NCI-H1092 treated with DMSO at 0.1 percent for 48 hours (cell line): ENCODE measurements at places on chromosomes 2 and 18.

- DNase-seq, result no peak
Observed at GRCh38 chr2:58939388-58939787, 698.3 kb upstream of the FANCL start.

DNA sequence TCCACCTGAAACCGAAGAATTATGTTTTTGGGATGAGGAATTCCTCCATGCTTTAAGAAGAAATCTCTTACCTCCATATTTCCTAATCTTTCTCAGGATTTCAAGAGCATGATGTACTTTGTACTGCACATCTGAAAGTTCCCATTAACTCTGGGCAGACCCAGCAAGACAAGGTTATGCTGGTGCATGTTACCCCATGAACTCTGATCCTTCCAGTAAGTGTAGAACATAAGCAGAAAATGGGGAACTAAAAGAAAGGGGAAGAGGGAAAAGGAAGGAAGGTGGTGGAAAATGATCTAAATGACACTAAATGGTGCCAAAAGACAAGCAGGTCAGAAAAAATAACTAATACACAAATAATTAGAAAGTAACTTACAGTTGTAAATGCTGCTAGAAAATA lies 50.7 kb downstream of the STRN start:
- no peak for DNase-seq

DNA sequence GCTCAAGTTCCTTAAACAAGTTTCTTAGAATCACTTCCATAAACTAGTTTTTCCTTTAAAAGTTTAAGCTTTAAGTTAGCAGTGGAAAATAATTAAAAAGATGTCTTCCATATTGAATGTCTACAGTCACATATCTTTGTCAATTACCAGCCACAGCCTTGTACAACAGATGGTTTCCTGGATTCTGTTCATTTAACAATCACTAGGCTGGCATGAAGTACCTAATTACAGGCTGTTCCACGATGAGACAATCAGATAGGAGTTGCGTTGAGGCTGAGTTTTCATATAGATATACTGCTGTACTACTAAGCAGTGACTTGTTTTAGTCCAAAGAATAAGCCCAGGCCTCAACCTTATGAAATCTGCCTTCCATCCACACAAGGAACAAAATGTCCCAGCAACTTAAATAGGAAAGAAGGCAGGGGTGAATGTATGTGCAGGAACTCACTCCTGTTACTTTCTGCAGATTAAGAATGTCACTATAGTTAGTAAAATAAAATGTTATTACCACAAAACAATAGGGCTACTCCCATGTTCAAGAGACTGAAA lies 131.0 kb downstream of the ZAP70 start:
- DNase-seq, result no peak

DNA sequence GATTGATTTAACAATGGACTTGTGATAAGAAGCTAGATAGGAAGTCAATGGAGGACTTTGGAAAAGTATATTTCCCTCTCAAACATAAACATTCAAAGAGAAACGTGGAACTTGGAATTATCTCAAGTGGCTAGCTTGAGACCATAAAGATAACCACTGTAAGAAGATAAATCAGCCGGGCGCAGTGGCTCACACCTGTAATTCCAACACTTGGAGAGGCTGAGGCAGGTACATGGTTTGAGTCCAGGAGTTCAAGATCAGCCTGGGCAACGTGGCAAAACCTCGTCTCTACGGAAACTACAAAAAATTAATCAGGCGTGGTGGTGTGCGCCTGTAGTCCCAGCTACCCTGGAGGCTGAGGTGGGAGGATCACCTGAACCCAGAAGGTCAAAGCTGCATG lies 405.9 kb upstream of the ACVR2A start:
- DNase-seq, result no peak

DNA sequence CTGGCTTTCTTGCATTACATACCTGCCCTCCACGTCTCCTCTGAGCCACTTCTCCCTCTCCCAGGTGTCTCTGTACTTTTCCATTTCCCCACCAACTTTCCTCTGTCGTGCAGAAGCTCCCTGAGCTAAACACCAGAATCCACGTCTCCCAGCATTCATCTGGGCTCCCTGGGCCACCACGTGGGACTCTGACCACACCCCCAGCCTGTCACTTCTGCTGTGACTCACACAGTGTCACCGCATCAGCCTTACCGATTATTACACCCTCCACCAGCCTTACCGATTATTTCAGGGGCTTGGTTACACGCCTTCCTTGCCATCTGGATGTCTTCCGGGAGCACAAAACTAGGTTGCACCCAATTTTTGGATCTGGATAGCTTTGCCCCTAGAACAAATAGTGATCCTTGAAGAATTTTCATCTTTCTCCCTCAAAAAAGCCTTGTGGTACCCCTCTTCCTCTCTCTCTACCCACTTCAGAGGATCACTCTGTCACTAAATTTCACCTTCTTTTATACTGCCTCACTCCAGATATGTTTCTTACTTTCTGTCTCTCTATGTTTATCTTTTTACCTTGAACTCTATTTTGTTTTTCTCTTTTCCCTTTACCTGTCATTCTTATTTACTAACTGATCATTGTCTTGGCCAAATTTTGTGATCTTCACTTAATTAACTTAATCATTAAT lies 136.9 kb upstream of the CAB39 start:
- DNase-seq, result no peak

DNA sequence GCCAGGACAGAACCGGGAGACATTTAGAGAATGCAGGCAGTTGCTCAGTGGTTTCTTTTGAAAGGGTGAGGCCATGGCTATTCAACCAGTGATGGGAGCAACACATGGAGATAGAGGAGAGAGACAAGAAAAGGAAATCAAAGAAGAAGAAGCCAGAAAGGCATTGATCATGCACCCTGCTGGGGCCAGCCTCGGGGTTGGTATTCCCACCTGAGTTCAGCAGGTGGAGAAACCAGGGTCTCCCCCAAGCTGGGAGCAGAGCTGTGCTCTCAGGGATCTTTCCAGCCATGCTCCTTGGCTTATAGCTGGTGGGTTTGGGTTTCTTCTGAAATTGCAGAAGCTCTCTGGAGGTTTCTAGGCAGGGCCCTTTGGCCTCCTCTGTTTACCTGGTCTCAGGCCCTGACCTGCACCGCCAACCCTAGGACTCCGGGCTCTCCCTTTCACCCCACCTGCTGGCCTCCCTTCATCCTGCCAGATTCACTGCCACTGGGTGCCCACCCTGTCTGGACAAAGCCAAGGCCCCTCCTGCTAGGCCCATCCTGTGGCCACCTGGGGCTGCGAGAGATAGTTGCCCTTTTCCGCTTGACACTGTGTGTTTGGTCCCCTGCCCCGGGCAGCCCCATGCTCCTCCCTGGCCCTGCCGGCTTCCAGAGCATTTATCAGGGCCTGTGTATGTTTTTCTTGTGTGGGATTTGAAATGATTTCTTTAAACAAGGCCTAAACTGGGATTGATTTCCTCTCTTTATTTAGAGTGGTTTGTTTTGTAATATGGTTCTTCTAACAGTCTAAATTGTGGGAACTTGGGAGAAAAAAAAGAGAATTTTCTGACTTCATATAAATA lies 126.7 kb downstream of the DDX1 start:
- DNase-seq, result no peak

- no peak for DNase-seq
Observed at GRCh38 chr2:234146087-234146826, 95.8 kb downstream of the SPP2 start.

DNA sequence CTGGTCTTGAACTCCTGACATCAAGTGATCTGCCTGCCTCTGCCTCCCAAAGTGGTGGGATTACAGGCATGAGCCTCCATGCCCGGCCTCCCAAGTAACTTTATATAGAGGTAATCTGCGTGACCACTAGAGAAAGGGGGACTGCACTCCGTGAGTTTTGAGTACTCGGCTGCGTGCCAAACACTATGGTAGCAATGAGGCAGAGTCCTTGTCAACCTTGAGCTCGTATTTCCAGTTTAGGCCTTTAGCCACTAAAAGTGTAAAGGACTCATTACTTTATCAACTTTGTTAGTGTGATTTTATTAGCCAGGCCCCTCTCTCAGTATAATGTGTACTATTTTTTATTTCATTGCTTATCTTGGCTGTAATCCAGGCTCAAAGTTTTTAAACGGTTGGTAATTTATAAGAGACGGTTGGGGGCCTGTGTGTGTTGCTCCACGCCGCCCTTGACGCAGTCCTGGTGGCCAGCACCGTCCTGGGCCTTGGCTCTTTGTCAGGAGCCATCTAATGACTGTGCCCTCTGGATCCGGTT lies 56.2 kb downstream of the ZCCHC2 start:
- DNase-seq, result no peak

DNA sequence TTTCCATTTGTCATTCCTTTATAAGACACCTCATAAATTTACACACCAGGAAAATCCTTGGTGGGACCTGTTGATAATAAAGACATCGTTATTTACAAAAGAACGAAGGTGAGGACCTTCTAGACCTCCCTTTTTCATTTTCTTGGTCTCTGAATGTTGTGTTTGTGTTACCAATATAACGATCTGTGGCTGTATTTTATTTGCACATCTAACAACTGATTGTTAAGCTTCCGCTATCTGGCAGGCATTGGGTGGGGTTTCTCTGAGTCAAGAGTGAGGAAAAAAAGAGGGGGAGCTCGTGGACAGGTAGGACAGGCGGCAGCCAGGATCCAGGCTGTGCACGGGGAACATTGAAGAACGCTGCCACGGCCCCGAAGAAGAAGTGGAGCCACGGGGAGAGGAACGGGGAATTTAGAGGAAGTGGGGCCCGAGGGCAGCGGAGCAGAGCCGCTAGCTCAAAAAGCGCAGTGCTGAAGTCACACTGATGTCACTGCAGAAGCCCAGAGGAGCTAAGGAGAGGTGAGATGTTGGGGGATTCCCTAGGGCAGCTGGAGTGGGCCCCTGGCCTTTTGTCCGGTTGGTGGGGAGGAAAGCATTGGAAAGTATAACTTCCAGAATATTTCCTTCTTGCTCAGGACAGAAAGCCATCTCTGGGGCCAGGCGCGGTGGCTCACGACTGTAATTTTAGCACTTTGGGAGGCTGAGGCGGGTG lies 20.9 kb upstream of the DNMT3A start:
- DNase-seq, result no peak
